ENCODE measurements at places on chromosomes 4 and X.
A peak's percentile ranks its signal among the peaks of the same experiment; 100 is the strongest.

DNA sequence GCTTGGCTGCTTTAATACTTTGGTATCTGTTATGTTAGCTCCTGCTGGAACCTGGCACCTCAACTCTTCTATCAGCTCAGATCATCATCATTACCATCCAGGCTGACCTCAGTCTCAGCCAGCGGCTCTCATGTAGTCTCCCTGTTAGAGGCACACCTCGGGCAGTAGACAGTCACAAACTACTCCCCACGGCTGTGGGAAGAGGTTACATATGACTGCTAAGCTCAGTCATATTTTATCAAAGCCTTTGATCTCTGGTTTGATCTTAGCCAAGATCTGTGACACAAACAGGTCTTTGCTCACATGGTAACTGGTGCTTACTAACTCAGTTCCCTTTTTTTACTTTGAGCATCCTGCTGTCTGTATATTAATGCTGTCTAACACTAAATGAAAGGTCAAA is 384.9 kb downstream of the CENPC start:
- DNase-seq = peak; percentile 3

- DNase-seq = no peak
These were observed 163.7 kb downstream of the NPNT start for GRCh38 chr4:106058921-106059320.

DNA sequence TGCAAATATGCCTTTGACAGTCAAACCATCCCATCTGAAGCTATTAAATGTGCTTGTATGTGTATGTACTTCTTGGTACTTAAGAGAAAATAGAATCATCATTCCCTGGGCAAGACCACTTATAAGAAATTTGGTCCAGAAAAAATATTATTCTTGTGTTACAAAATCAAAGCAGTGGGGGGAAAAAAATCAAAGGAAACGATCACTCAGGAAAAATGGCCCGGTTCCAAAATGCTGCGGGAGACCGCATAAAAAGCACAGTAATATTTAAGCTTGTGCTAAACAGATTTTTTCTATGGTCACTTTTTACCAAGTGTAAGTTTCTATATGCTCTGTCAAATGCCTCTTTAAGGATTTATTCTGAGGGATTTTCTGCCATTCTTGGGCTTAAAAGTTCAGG is 36.1 kb downstream of the RAI2 start:
- DNase-seq = no peak

- no peak for DNase-seq
These were observed 16.9 kb upstream of the MED28 start for GRCh38 chr4:17597517-17597916.

DNA sequence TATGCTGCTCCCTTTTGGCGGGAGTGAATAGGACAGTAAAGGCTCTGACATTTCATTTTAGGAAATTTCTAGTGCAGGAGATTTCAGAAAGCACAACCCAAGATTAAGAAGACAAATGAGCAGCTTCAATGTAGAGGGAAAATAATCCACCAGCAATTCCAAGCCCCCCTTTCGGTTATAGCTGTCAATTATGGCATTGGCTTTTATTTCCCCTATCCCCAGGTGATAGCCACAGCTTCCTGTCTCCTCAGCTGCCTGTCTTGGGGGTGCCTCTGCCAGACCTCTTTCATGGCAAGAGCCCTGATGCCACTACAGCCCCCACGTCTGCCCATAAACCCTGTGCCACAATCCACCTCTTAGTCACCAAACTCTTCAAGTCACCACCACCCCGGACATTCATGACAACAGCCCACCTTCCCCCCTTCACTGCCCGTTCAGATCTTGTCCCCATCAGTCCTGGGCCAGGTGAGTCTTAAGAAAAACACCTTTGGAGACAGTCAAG is 48.4 kb upstream of the CLNK start:
- DNase-seq = no peak

GRCh38 chr4:14967982-14968381 is 34.3 kb upstream of the CPEB2 start:
- no peak for DNase-seq

GRCh38 chr4:112901962-112902411 is 147.5 kb upstream of the ANK2 start:
- DNase-seq = no peak

Measured in inflammatory macrophage treated with lipopolysaccharide for 4 hours (primary cell).